ENCODE measurements at places on chromosomes 16 and 17.

DNA sequence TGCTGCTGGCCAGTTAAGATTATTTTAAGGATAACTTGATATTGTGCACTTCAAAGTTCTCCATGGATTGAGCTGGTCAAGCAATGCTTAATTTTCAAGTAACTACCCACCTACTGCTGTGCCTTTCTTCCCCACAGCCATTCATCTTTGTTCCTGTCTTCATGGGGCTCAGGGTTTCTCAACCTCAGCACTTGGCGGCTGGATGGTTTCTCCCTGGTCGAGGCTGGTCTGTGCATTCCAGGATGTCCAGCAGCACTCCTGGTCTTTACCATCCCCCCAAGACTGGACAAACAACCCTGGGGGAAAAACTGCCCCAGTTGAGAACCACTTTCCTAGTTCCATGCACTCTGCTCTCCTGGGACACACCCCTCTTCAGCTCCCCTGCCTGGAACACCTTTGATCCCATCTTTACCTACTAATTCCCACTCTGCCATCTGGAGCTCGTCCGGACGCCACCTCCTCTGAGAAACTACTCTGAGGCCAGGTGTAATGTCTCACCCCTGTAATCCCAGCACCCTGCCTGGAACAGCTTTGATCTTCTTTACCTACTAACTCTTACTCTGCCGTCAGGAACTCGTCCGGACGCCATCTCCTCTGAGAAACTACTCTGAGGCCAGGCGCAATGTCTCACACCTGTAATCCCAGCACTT, 81.5 kb downstream of the NXN start:
- no peak for DNase-seq

DNA sequence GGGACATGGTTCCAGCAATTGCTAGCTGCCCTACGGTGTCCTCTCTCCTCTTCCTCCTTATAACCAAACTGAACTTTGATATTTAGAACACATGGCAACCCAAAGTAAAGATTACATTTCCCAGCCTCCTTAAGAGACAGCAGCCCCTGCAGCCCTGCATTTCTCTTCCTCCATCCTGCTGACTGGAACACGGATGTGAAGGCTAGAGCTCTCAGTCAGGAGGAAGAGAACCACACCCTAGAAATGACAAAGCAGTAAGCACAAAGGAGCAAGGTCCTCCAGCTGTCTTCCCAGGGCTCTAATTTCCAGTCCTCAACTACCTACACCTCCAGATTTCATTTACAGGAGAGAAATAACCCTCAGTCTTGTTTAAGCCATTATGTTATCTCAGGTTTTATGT, 10.9 kb downstream of the DYNC1LI2 start:
- no peak for DNase-seq

DNA sequence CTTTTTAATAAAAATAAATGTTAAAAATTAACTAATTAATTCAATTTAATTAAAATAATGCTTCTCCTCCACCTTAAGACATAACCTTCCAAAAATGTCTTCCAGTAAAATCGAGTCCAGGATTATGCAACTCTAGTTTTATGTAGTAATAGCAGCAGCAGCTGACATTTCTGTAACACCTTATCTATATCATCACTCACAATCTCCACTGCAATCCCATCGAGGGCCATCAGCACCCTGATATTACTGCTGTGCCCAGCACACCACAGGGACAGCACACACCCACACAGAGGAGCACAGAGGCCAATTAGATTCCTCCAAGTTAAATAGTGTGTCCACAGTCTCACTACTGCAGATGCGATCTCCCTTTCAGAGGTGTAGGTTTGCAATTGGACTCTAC, 2.9 kb downstream of the RPH3AL start:
- DNase-seq = no peak

GRCh38 chr16:19857593-19858339, 26.9 kb downstream of the GPRC5B start:
- DNase-seq = no peak

- no peak for DNase-seq
These were observed at the start of gene CDH11 for GRCh38 chr16:65121870-65122723. TSS of gene CDH11 (minus strand) at chr16:65122063. CDS start at chr16:65004869, 117,194 bp downstream.

DNA sequence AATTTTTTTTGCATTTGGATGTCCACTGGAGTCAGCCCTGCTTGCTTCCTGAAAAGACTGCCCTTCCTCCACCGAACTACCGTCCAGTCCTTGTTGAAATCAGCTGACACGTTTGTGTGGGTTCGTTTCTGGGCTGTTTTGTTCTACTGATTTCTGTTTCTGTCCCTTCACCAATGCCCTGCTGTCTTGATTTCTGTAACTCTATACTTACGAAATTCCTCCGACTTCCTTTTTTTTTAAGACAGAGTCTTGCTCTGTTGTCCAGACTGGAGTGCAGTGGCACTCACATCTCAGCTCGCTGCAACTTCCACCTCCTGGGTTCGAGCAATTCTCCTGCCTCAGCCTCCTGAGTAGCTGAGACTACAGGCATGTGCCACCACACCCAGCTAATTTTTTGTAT, 8.4 kb upstream of the GAA start:
- DNase-seq = no peak

GRCh38 chr17:69575346-69575761, 160.9 kb downstream of the MAP2K6 start:
- DNase-seq = no peak

DNA sequence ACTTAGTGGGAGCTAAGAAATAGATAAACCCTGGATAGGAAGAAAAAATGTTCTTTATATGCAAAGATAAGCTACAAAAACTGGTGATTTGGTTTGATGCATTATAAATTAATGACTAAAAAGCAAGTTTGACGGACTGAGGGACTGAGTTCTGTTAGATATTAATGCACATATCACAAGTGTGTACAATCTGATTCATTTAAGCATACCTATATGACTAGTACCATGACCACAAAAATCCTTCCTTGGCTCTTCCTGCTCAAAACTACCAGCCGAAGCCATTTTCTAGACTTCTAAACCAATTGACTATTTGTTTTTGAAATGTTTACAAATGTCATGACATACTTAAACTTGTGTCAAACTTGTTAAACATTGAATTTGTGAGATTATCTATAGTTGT, 374.5 kb upstream of the MON1B start:
- DNase-seq = no peak
